ENCODE measurements at places on chromosomes 16 and 17.
A peak's percentile ranks its signal among the peaks of the same experiment; 100 is the strongest.

DNA sequence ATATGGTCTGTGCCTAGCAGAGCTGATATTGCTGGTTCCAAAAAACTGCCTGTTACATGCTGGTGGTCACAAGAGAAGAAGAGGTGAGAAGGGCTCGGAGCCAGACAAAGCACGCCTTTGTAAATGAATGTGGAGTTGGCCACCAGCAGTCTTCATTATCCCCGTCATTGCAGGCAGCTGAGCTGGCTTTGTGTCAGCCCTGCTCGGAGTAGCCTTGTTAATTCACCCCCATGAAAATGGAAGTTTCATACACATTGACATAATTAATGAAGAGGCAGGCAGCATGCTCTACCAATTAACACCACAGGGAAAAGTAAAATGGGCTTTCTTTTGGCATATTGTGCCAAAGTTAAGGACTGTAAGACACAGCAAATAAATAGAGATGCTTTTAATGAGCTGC, 113.7 kb upstream of the RBFOX1 start:
- DNase-seq = peak; percentile 37

DNA sequence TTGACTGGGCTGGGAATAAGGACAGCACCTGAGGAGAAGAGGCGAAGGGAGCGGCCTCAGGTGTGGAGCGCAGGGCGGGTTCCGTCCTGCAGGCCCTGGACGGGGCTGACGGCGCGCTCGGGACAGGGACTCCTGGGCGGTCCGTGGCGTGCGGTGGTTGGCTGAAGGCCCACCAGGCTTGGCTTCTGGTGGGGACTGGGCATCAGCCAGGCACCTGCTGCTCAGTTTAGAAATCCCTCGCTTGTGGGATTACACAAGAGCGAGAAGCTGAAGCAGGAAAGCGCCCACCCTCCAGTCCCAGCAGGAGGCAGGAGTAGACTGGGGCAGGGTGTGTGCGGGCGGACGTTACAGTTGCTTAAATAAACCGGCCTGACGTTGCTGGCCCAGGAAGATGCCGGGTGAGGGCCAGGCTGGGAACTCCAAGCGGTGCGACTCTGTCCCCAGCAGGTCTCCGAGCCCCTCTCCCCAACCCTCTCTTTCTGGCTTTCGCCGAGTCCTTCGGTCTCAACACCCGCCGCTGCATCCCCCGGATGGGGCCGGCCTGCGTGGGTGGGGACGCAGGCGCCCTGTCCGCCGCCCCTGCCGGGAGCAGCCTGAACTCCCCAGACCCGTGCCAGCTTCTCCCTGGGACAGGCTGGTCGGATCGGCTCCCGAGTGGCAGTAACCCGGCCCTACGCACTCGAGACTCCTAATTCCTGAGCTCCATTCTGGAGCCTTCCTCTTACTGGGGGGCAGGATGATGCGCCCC, 639 bp downstream of the MIF4GD start:
- peak; percentile 63 for DNase-seq

DNA sequence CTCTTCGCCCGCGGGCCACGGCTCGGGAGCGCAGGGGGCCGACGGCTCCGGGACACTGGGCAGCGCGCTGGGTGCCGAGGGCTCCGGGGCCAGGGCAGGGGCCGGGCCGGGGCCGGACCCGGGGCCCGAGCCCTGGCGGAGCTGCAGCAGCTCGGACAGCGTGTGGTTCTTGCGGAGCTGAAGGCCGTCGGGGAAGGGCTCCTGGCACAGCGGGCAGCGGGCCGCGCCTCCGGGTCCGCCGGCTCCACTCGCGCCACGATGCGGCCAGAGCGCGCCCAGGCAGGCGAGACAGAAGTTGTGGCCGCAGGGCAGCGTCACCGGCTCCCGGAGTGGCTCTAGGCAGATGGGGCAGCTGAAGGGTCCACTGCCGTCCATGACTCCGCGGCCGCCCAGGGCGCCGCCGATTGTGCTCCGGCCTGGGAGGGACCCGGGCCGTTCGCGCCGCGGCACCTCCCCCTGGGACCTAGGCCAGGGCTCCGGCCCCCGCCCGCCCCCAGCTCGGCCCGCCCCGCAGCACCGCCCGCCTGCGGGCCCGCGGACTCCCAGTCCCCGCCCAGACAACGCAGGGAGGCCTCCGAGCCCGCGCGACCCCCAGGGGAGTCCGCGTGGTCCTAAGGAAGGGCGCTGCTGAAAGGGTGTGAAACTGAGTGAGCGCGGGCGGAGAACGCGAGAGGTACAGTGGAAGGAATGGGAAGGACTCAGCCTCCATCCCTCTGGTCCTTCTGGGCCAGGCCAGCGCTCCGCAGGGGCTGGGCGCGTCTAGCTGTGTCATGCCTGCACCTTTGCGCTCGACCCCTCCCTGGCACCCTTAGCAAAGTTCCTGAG, at the start of gene TRIM47:
Gene TRIM47, minus strand, starts transcription at position 408 of the 825 bp plus-strand sequence. Its CDS starts 33 bp downstream, at position 375.
- peak; percentile 20 for DNase-seq

GRCh38 chr16:9061358-9061813, 30.1 kb upstream of the HAPSTR1 start:
- DNase-seq = no peak

DNA sequence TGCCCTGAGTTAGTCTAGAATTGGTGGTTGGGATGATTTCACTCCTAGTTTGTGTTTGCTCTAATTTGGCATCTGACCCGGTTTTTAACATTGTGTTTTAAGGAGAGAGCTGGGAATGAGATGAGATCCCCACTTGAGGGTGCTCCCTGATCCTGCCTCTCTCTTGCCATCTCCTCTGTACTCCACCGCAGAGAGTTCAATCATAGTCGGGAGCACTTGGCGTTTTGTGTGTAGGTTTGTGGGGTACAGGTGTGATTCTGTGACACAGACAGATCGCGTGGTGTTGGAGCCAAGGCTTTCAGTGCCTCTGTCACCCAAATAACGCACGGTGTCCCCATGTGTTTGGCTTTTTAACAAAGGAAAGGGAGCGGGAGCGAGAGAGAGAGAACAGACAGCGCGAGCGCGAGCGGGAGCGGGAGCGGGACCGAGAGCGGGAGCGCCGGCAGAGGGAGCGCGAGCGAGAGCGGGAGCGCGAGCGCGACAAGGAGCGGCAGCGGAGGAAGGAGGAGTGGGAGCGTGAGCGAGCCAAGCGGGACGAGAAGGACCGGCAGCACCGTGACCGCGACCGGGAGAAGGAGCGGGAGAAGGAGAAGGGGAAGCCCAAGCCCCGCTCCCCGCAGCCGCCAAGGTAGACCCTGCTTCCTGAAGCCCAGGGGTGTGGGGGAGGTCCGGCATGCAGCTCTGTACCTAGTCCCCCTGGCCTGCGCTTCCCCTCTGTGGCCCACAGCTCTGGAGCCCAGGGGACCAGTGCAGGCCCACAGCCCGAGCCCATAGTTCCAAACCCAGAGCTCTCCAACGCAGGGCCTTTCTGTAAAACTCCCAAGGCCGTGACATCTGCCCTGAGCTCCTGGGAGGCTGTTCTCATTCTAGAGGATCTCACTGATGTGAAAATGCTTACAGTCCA, 27.2 kb upstream of the IL17C start:
- DNase-seq = peak; percentile 59

Data from G401 (cell line).